ENCODE measurements at places on chromosomes 1 and 21. TPM values are rescaled to one million over a fixed set of nuclear protein-coding genes. Genes with fewer than 3 reads are reported as not detected.

- H3K27ac ChIP-seq, result no peak overlapping the region
- H3K4me3 ChIP-seq, result no peak overlapping the region
- H3K27me3 ChIP-seq, result no peaks in the 10 kb centered on the region
- no peak for DNase-seq
- no peaks in the 10 kb centered on the region for H3K36me3 ChIP-seq
These were observed 376.9 kb downstream of the USH2A start for GRCh38 chr1:216046336-216046735.

The BRDT gene
- total RNA-seq, result not detected

DNA sequence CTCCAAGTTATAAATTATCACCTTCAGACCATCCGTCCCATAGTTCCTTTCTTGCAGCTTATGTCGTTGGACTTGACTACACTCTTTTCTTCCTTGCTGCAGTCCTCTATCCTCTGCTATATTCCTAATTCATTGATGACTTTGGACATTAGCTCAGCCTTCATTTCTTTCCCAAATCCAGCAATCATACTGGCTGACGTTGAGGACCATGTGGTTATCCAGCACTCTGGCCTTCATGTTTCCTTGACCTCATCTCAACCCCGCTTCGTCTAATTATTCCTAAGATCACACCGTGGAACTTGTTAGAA, 27.4 kb downstream of the RAD54L start:
- no peak for DNase-seq
- peaks cover 23% of the 10 kb centered on the region for H3K36me3 ChIP-seq
- no peaks in the 10 kb centered on the region for H3K27me3 ChIP-seq
- no peaks in the 10 kb centered on the region for H3K4me1 ChIP-seq
- no peak overlapping the region for H3K27ac ChIP-seq

DNA sequence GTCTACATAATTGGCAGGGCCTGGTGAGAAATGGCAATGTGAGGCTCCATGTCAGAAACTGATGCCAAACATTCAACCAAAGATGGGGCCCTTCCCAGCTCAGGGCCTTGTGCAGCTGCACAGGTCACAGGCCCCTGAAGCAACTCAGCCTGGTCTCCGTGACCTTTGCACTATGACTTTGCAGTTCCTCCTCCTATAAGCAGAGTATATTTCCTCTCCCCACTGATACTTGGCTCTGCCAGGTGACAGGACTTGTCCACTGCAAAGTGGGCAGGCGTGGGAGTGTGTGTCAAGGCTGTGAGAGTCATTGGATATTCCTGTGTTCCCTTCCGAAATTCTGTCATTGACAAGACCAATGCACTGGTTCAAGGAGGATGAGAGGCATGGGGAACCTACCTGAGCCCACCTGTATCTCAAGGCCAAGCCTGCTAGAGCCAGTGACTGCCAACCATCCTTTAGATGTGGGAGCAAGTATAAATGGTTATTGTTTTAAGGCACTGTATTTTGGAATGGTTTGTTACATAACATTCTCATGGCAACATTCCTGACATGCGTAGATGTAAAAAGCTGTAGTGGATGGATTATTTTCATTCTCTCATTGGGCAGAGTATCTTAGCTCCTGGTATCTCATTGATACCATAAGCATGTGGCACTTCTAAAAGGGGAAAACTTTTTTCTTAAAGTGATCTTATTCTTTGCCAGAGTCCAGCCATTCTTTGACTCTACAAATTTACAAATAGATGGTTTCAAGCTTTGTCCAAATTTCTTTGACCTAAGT, 75.2 kb downstream of the CNIH3 start:
- H3K27me3 ChIP-seq, result no peaks in the 10 kb centered on the region
- no peaks in the 10 kb centered on the region for H3K36me3 ChIP-seq
- H3K27ac ChIP-seq, result no peak overlapping the region
- H3K4me1 ChIP-seq, result no peaks in the 10 kb centered on the region
- DNase-seq, result no peak

DNA sequence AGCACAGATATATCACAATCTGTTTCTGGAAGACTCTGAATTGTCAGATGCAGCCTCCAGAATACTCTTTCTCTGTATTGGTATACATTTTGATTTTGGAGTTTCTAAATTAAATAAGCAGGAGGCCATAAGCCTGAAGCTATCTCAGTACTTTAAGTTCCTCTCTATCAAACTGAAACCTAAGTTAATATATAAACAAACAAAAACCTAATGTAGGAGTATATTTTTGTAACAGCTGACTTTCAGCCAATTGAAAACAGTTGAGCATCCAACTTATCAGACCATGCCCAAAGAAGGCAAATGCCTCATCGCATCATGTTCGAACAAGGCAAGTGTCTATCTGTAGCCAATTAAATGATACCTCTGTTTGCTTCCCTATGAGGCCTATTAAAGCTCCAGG, 1054.4 kb downstream of the AMY1C start:
- H3K4me1 ChIP-seq, result no peaks in the 10 kb centered on the region
- DNase-seq, result no peak
- no peak overlapping the region for H3K4me3 ChIP-seq
- H3K27me3 ChIP-seq, result no peaks in the 10 kb centered on the region
- no peak overlapping the region for H3K27ac ChIP-seq
- no peaks in the 10 kb centered on the region for H3K36me3 ChIP-seq

The HES3 gene
- not detected for total RNA-seq

GRCh38 chr21:43982489-43983078, 29.5 kb upstream of the TRAPPC10 start:
- H3K27ac ChIP-seq, result no peak overlapping the region
- DNase-seq, result no peak
- H3K27me3 ChIP-seq, result no peaks in the 10 kb centered on the region
- H3K4me1 ChIP-seq, result peaks cover 14% of the 10 kb centered on the region
- H3K4me3 ChIP-seq, result no peak overlapping the region
- peaks cover 44% of the 10 kb centered on the region for H3K36me3 ChIP-seq

- no peak for DNase-seq
- no peak overlapping the region for H3K27ac ChIP-seq
- H3K4me1 ChIP-seq, result peaks cover 12% of the 10 kb centered on the region
- no peaks in the 10 kb centered on the region for H3K36me3 ChIP-seq
These were observed 78.8 kb upstream of the ABCD3 start for GRCh38 chr1:94339206-94339927.

The HPDL gene
- not detected for total RNA-seq

GRCh38 chr1:65266476-65266875, 42.9 kb upstream of the DNAJC6 start:
- H3K36me3 ChIP-seq, result no peaks in the 10 kb centered on the region
- H3K4me3 ChIP-seq, result no peak overlapping the region
- DNase-seq, result no peak
- no peak overlapping the region for H3K27ac ChIP-seq
- H3K27me3 ChIP-seq, result no peaks in the 10 kb centered on the region

DNA sequence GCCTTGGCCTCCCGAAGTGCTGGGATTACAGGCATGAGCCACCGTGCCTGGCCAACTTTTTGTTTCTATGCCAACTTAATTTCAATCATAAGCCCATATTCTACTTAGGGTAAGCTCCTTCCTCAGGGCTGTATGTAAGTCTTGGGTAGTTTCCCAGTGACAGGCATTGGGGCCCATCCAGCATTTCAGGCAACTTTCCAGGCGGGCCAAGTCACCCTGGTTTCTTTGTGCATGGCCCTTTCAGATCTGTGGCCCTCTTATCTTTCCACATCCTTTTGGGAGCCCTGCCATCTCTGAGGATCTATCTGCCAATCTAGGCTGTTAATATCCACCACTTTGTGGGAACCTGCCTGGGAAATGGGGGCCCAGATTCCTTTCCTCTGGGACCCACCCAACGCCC, 58.7 kb downstream of the TNN start:
- H3K36me3 ChIP-seq, result no peaks in the 10 kb centered on the region
- H3K27ac ChIP-seq, result no peak overlapping the region
- no peaks in the 10 kb centered on the region for H3K27me3 ChIP-seq
- no peaks in the 10 kb centered on the region for H3K4me1 ChIP-seq

GRCh38 chr1:75203415-75204277, 69.5 kb downstream of the LHX8 start:
- H3K27ac ChIP-seq, result no peak overlapping the region
- no peaks in the 10 kb centered on the region for H3K4me1 ChIP-seq
- no peak for DNase-seq
- no peaks in the 10 kb centered on the region for H3K27me3 ChIP-seq

The SETD4 gene
- total RNA-seq, result 6.3 TPM

GRCh38 chr1:212488436-212489283, 55.9 kb downstream of the NENF start:
- no peak overlapping the region for H3K27ac ChIP-seq
- H3K4me1 ChIP-seq, result peaks cover 6% of the 10 kb centered on the region
- DNase-seq, result peak; percentile 92
- H3K27me3 ChIP-seq, result no peaks in the 10 kb centered on the region

The MCOLN2 gene
- total RNA-seq, result 0.90 TPM

DNA sequence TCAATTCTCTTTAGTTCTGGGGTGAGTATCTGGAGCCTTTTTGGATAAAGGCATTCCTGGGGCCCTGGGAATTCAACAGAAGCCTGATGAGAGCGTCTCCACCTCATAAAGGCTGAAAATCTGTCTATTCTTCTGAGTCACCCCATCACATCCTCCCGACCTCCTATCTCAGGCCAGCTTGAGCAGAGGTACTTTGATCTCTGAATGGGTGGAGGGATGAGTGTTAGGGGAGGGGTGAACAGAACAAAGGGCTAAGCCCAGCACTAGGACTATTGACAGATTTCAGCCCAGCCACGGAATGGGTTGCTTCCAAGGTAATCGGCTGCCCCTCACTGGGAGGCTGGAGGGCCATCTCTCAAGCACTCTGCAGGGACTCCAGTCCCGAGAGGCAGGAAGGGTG, 2.5 kb upstream of the MYBPH start:
- no peak overlapping the region for H3K4me3 ChIP-seq
- no peaks in the 10 kb centered on the region for H3K27me3 ChIP-seq
- no peak overlapping the region for H3K27ac ChIP-seq
- no peak for DNase-seq

The LRRC71 gene
- not detected for total RNA-seq

GRCh38 chr1:237316352-237316751, 274.4 kb downstream of the RYR2 start:
- H3K27me3 ChIP-seq, result no peaks in the 10 kb centered on the region
- H3K27ac ChIP-seq, result peak overlapping the region; percentile 22
- H3K4me1 ChIP-seq, result peaks cover 11% of the 10 kb centered on the region
- H3K36me3 ChIP-seq, result no peaks in the 10 kb centered on the region

DNA sequence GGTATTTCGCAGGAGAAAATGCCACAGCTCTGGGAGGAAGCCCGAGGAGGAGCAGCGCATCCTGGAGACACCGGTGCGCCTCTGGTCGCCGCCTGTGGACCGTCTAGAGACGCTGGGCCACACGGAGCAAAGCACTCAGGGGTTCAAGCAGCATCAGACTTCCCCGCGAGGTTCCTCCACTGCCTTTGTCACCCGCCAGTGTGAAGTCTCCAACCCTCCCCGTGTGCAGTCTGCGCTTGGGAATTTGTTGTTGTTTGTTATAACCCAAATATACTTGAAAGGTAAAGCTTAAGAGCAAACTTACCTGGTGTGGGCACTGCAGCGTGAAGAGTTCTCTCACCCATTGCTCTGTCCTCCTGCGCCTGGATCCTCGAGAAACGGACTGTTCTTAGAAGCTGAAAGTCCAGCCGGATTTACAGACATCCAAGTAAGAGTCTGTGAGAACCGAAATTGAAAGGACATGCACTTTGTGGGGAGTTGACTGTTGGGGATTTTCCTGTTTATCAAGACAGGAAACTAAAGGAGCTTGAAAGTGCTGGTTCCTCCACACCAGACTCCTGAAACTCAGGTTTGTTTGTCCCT, at the start of gene GBP4:
GBP4 (minus strand) TSS at position 452 of the 582 bp plus-strand sequence; CDS start at position 344, 108 bp downstream.
- peak within 1 kb of the TSS; percentile 81 for H3K27ac ChIP-seq
- peak within 1 kb of the TSS; percentile 54 for H3K4me3 ChIP-seq
- no peaks in the 10 kb centered on the region for H3K36me3 ChIP-seq

GRCh38 chr1:53470155-53470554, 11.0 kb downstream of the DMRTB1 start:
- H3K27me3 ChIP-seq, result no peaks in the 10 kb centered on the region
- no peaks in the 10 kb centered on the region for H3K4me1 ChIP-seq
- H3K4me3 ChIP-seq, result no peak overlapping the region

DNA sequence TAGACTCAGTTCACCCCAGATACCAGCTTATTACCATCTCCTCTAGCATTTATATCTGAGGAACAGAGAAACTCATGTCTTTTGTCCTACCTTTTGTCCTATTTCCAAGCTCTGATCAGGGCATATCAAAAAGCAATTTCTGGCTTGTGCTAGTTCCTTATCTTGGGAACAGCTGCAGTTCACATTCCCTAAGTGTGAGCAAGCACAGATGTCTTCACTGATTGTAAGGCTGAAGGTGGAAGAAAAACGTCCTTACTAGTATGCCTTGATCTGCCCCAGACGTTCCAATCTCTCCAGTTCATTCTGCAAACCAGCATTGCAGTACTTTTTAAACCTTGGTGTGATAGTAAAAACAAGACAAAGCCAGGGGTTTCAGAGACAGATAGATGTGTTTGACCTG, 139.8 kb downstream of the NCAM2 start:
- no peaks in the 10 kb centered on the region for H3K4me1 ChIP-seq
- no peak for DNase-seq
- H3K27me3 ChIP-seq, result no peaks in the 10 kb centered on the region
- no peak overlapping the region for H3K27ac ChIP-seq
- no peaks in the 10 kb centered on the region for H3K36me3 ChIP-seq

The U2AF1 gene
- 24.3 TPM for total RNA-seq

DNA sequence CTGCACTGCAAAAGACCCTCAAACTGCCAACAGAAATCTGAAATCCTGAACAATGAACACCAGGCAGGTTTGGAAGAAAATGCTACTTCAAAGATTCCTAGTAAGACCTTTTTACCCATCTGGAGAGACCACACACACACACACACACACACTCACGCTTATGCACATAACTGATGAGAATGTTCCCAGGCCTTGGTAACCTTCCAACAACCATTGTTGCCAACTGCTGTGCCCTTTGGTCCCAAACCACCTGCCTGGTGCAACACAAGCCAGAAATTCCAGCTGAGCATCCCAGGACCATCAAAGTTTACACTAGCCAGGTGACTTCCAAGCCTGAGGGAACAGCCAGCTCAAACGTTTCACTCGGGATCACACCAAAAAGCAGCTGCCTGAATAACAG, 56.9 kb downstream of the SEC16B start:
- no peaks in the 10 kb centered on the region for H3K36me3 ChIP-seq
- DNase-seq, result no peak
- H3K4me3 ChIP-seq, result no peak overlapping the region
- H3K4me1 ChIP-seq, result no peaks in the 10 kb centered on the region
- no peaks in the 10 kb centered on the region for H3K27me3 ChIP-seq

The EDARADD gene
- not detected for total RNA-seq

GRCh38 chr1:2488688-2489087, 12.6 kb downstream of the PLCH2 start:
- H3K4me1 ChIP-seq, result no peaks in the 10 kb centered on the region
- no peaks in the 10 kb centered on the region for H3K27me3 ChIP-seq
- no peak overlapping the region for H3K4me3 ChIP-seq
- no peak overlapping the region for H3K27ac ChIP-seq
- H3K36me3 ChIP-seq, result no peaks in the 10 kb centered on the region

The OR2T11 gene
- total RNA-seq, result not detected

GRCh38 chr1:34683616-34684015, 71.2 kb upstream of the GJB5 start:
- H3K4me3 ChIP-seq, result no peak overlapping the region
- no peaks in the 10 kb centered on the region for H3K4me1 ChIP-seq
- no peaks in the 10 kb centered on the region for H3K27me3 ChIP-seq

- no peaks in the 10 kb centered on the region for H3K36me3 ChIP-seq
- DNase-seq, result no peak
- H3K4me1 ChIP-seq, result no peaks in the 10 kb centered on the region
These were observed 156.0 kb downstream of the COL24A1 start for GRCh38 chr1:86000601-86001000.

The NPPA gene
- total RNA-seq, result 132,613 TPM
